ENCODE measurements at places on chromosomes 2 and 18. TPM values are rescaled to one million over a fixed set of nuclear protein-coding genes. Genes with fewer than 3 reads are reported as not detected.

- no peak for DNase-seq
Observed at GRCh38 chr18:71846716-71847115, 697.4 kb downstream of the CBLN2 start.

DNA sequence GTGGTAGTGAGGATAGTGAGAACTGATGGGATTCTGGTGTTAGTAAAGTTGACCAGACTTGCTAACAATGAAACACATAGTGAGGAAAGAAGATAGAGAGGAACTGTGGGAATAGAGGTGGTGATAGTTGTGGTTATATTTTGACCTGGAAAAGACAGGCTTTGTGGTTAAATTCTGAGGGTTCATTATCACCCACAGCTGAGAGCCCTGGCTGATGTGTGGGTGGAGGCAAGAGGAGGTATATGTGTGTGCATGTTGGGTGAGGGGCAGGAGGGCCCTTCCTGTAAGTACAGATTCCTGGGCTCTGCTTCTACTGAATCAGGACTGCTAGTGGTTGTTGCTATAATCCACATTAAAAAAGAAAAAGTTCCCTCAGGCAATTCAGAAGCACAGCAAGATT is 26.2 kb upstream of the TMEM163 start:
- no peak for DNase-seq

GRCh38 chr2:133303150-133303549 is 265.1 kb downstream of the NCKAP5 start:
- DNase-seq: no peak

- DNase-seq: no peak
Observed at GRCh38 chr2:139367416-139367815, 587.2 kb upstream of the NXPH2 start.

DNA sequence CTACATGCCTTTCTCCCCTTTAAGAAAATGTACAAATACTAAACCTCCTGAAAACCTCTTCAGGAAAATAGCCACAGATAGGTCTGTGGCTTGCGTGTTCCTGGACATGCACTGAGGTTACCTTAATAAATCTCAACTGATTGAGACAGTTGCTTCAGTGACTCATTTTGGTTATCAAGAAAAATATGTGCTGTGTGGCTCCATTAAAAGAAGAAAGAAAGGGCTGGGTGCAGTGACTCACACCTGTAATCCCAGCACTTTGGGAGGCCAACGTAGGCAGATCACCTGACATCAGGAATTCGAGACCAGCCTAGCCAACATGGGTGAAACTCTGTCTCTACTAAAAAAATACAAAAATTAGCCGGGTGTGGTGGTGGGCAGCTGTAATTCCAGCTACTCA is 27.1 kb downstream of the CREG2 start:
- no peak for DNase-seq

- peak; percentile 79 for DNase-seq
Observed at GRCh38 chr2:85327160-85327821, 498 bp downstream of the TGOLN2 start.

- no peak for DNase-seq
Observed at GRCh38 chr18:74132201-74132600, 15.4 kb downstream of the FBXO15 start.

Gene PRKAG3
- total RNA-seq: not detected

Gene PCARE
- not detected for total RNA-seq

DNA sequence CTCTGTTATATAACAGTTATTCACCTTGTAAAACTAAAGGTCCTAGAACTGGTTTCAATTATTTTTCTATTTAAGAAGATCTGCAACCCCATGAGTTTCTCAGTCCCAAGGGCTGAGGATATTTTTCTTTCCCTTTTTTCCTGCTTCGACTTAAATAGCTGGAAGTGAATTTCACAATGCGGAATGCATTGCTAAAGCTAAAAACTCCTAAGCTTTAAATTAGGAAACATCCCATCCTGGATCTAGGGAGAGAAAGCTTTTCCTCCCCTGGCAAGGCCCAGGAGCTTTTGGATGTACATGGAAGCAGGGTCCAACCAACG is 1.4 kb downstream of the RFX8 start:
- DNase-seq: no peak

DNA sequence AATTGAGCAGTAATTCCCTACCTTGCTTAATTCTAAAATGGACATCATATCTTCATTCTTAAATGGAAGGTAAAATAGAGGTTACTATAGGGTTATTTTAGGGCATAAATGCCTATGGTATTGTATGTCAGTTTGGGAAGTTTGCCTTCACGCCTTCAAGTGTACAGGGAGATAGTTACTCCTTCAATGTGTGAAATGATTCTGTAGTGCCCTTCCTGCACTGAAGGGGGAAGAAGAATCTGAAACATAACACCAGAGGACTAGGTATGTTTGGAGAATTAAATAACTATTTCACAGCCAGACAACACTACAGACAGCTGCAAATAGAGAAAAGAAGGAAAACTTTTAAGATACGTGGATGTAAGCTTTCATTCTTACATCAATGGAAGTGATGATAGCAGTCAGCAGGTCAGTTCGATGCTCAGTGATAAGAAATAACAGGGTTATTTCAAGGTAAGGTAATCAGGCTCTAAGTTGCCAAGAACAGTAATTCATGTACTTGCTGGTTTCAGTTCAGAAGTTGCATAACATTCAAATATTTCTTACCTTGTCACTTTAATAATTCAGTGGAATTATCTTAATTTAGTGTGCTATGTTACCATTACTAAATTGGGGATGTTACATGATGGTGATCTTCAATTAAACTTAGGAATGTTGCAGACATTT is 4.0 kb downstream of the PKP4 start:
- DNase-seq: no peak

Gene RAB31
- not detected for total RNA-seq

Gene SLC4A3
- not detected for total RNA-seq

Gene OTOS
- not detected for total RNA-seq

- DNase-seq: no peak
Observed at GRCh38 chr18:75111760-75112159, 97.2 kb downstream of the PTGR3 start.

- DNase-seq: no peak
Observed at GRCh38 chr2:8346208-8346607, 335.6 kb upstream of the ID2 start.

GRCh38 chr2:64406407-64406774 is 47.6 kb upstream of the LGALSL start:
- peak; percentile 7 for DNase-seq

Gene PAIP2B
- 1.5 TPM for total RNA-seq

GRCh38 chr2:201432621-201433393 is 18.5 kb downstream of the TRAK2 start:
- DNase-seq: no peak

- DNase-seq: no peak
Observed at GRCh38 chr2:221312634-221313033, 259.5 kb downstream of the EPHA4 start.

- no peak for DNase-seq
Observed at GRCh38 chr18:227902-228301, 39.9 kb downstream of the THOC1 start.

- no peak for DNase-seq
Observed at GRCh38 chr2:126963390-126963789, 64.7 kb downstream of the TEX51 start.

- DNase-seq: no peak
Observed at GRCh38 chr2:171185165-171185818, 24.6 kb upstream of the TLK1 start.

DNA sequence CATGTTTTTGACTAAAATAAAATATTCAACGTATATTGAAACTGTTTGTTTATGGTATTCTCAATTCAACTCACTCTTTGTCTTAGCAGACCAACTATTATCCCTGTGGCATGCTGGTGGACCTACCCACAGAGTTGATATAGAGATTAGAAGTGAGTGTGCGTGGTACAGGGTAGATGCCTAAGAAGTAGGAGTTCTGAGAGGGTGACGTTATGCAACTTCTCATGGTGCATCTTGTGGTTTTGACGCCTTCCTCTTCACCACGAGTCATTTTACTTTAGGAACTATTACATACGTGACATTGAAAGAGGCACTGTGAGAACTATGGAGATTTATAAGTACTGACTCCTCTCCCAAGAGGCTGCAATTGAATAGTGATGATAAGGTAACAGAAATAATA is 26.6 kb upstream of the NAPG start:
- DNase-seq: no peak

DNA sequence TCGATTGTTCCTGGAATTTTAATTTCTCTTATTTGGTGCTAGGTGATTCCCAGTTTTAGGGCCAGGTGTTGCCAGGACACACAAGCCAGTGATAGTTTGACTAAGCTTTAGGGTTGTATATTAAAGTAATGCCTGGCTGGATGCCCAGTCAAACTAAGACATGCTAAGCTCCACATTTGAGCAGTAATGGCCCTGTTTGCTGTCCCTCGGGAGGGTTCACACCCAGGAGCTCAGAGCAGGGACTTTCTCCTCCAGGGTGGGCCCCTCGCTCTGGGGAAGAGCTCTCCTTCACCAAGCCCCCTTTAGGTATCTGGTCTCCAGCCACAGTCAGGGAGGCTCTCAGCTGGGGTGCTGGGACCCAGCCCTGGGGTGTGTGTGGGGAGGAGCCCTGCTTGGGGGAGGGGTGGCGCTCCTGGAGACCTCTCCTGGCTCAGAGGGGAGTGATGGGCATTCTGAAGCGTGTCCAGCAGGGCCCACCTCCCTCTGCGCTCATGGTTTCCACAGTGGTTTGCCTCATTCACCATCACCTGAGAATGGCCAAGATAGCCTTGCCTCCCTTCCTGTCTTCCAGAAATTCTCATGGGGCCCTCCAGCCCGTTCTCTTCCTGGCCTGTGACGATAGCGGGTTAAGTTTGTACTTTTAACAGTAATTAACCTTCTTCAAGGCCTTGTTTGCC is 31.7 kb downstream of the INPP4A start:
- DNase-seq: no peak

- DNase-seq: no peak
Observed at GRCh38 chr2:134410831-134411231, 157.0 kb downstream of the MGAT5 start.

Data from activated CD8-positive, alpha-beta T cell treated with anti-CD3 and anti-CD28 coated beads, Interleukin-2, amount 10 ng/mL, durations not matched to agents 7 days and 5 days (primary cell).